Stimulated activated CD8-positive, alpha-beta memory T cell treated with anti-CD3 and anti-CD28 coated beads, Interleukin-4, amount 100 ng/mL, for 4 hours (primary cell): ENCODE measurements at places on chromosomes 5 and 9.

GRCh38 chr5:143263272-143263810 lies 140.1 kb downstream of the NR3C1 start:
- DNase-seq, result no peak

DNA sequence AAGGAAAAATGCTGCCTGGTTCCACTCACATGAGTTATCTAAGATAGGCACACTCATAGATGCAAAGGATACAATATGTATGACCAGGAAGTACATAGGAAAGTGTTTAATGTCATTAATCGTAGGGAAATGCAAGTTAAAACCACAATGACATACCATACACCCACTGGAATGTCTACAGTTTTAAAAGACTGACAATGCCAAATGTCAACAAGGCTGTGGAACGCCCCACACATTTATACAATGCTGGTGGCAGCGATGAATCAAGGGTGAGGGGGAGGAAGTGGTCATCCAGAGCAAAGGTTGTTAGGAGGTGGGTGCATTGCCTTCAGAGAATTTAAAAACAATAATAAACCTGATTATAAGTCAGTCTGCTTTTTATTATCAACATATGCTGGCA lies 437.8 kb downstream of the ARHGEF28 start:
- no peak for DNase-seq

DNA sequence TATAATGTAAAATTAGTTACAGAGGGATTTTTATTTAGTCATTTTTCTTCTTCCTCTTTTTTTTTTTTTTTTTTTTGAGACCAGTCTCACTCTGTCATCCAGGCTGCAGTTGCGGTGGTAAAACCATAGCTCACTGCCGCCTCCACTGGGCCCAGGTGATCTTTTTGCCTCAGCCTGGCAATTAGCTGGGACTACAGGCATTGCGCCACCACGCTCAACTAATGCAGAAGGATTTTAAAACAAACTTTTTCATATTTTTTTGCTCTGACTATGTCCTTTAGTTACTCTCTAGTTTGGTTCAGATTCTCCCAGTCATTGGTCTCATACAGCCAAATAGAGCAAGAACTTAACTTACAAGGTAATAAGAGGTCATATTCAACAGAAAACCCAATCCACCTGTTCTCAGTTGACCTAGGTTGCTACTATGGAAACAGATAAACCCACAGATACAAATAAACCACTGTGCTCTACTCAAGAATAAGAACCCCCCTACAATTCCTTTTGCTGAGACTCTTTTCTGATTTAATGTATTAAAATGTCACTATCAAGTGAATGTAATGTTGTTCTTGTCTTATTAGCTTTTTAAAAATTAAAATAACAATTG lies 50.1 kb upstream of the TTC39B start:
- no peak for DNase-seq

GRCh38 chr5:40121236-40121635 lies 558.5 kb upstream of the PTGER4 start:
- no peak for DNase-seq

DNA sequence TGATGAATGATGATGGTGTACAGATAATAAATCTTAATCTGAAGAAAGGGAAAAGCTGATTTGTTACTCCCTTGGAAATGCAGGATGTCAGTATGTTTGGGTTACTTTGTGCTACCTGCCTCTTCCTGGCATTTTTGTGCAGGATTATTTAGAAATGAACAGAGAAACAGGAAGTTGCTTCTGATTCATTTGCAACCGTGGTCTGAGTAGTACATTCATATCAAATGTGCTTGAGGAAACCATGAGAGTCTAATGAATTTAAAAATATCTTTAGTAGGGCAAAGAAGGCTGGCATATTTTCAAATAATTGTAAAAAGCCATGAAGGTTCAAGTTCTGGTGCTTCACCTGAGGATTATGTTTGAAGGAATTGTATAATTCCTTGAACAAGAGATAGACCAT lies 391.6 kb downstream of the TMEM161B start:
- no peak for DNase-seq

DNA sequence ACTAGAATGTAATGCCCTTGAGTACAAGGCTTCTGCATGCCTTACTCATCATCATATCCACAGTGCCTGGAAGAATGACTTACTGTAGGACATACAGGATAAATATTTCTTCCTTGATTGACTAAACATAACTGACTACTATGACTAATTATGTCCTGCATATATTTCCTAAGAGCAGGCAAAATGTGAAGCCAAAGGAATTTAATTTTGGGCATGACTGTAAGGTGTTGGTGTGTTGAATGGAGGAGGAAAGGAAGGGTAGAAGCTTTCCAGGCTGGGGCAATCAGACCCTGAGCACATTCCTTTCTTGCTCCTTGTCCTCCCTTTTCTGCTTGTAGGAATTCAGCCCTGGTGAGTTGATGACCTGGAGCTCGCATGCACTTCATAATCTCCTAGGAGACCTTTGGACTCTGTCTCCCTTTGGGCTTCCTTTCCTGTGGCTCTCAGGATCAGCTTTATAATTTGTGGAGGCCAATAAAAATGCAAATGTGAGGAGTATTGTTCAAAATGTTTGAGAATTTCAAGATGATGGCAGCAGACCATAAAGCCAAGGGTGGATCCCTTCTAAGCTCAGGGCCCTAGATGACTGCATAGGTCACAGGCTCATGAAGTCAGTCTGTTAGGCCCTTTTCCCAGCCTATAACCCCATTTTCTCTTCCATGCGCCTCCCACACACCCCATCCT lies 174.0 kb downstream of the HMHB1 start:
- no peak for DNase-seq

- no peak for DNase-seq
These were observed 20.3 kb upstream of the TMEM171 start for GRCh38 chr5:73100109-73100508.

DNA sequence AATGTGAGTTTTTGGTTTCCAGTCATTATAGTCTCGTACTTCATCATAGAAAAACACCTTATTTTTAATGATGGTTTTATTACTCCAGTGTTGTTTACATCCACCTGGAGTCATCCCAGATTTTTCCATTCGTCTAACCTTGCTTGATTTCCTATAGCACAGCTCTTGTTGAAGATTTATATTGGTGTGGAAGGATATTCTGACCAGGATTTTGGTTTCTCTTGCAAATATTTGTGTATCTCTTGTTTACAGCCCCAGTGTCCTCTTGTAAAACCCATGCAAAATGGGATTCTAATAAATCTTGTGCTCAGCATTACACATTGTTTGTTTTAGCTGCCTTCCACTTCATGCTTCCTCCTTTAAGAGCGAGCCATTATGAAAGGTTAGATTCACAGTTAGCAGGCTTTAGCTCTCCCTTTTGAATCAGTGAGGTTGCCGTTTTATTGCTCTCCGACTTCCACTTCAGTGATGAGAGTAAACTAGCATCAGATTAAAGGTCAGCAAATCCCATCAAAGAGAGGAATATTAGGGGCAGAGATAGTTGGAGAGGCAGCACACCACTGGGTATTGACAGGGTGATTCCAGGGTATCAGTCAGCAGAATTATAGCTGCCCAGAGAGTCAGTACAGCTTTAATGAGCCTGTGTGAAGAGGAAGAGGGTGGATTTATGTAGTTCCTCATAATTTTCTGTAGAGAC lies 157.1 kb downstream of the PBX3 start:
- no peak for DNase-seq

GRCh38 chr5:95924720-95925377 lies 36.8 kb downstream of the ELL2 start:
- no peak for DNase-seq

- DNase-seq, result no peak
These were observed 127.2 kb upstream of the SLC44A1 start for GRCh38 chr9:105117234-105117633.

- DNase-seq, result no peak
These were observed 183.8 kb upstream of the ITGA1 start for GRCh38 chr5:52603778-52604554.

GRCh38 chr5:162916368-162916767 lies 521.0 kb upstream of the CCNG1 start:
- DNase-seq, result no peak

DNA sequence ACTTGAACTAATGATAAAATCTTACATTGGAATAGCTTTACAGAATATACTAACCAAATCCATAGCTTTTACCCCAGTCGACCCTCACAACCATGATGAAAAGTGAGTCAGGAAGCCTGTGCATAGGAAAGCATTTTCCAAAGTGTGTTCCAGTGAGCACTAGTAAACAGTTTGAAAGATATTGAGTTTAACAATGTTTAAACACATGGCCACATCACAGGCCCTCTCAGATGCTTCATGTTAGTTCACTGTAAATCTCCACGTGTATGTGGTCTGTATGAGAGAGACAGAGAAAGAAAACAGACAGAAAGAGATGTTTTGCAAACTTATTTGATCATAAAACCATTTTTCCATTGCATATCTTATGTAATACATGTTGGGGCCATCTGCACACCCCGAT lies 27.0 kb downstream of the PRUNE2 start:
- no peak for DNase-seq

GRCh38 chr9:134267305-134267880 lies 58.9 kb upstream of the RXRA start:
- DNase-seq, result no peak

- DNase-seq, result no peak
These were observed 483.1 kb downstream of the BNC2 start for GRCh38 chr9:16387382-16387781.

- DNase-seq, result no peak
These were observed 143.4 kb downstream of the MYO10 start for GRCh38 chr5:16792598-16793275.

- no peak for DNase-seq
These were observed 9.9 kb upstream of the GRHPR start for GRCh38 chr9:37412431-37413151.

GRCh38 chr5:62791059-62791458 lies 212.4 kb downstream of the LRRC70 start:
- DNase-seq, result no peak

DNA sequence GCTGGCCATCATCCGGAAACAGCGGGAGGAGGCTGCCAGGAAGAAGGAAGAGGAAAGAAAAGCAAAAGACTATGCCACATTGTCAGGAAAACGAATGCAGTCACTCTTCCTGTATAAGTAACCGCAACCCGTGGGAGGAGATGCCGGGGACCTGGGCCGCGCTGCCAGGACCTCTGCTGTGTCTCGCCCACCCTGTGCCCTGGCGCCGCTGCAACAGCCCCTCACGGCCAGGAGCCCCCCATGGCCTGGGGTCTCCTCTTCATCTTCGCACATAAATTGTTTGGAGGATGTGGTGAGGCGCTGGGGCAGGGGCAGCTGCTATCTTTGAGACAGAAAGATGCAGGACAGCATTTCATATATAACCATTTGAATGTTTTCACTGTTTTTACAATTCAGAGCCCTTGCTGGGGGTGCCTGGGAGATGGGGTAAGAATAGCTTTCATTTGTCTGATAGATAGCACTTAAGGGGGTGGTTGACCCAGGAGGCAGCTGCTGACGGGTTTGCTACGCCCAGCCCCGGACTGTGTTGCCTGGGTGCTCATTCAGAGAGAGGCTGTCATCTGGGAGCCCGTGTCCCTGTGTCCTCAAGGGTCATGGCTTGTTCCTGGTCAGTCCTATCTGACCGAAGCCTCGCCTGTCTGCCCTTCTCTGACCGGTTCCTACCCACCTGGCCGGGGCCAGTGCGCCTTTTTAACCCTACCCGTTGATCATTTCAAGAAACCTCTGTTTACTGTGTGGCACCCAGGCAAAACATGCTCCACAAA lies 1067.7 kb upstream of the COX7C start:
- no peak for DNase-seq

DNA sequence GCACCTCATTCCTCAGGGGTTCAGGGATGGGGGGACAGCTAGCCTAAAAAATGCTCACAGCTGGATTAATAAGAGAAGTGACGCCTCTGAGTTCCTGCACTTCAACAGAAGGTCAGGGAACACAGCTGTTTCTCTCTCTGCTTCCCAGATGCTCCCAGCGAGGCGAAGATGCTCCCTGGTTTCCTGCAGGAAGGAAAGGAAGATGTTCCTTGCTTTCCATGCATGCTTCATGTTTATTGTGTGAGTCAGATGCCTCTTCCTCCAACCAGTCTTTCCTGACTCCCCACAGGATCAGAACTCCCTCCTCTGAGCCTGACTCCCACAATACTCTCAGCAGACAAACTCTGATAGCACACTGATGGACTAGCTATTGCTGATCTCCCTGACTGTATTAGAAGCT lies 71.9 kb downstream of the MFAP3 start:
- no peak for DNase-seq

DNA sequence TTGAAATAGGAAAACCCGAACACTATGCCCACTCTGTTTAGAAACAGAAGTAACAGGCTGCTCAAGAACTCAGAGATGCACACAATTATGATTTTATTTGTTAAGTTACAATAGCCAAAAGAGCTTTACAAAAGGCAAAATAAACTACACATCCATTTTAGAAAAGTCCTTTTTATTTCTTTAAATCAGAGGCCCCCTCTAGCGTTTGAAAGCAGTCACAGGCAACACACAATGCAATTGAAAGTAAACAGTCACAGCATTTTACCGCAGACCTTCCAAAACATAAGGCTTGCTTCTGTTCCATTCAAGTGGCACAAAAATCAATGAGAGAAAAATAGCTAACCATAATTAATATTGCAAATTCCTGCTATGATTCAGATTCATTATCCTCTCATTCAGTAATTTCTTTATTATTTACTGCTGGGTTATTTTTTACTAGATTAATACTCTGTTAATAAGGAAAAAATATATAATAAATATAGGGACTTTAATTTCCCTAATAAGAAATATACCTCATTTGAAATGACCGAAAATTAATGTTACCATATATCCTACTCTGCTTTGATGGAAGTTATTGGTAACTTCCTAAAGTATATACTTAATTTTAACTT lies 78.3 kb downstream of the CEP120 start:
- DNase-seq, result no peak

- DNase-seq, result no peak
These were observed 86.1 kb upstream of the ADAMTS2 start for GRCh38 chr5:179431221-179431824.

- DNase-seq, result no peak
These were observed 74.1 kb downstream of the AOPEP start for GRCh38 chr9:94800424-94801117.

DNA sequence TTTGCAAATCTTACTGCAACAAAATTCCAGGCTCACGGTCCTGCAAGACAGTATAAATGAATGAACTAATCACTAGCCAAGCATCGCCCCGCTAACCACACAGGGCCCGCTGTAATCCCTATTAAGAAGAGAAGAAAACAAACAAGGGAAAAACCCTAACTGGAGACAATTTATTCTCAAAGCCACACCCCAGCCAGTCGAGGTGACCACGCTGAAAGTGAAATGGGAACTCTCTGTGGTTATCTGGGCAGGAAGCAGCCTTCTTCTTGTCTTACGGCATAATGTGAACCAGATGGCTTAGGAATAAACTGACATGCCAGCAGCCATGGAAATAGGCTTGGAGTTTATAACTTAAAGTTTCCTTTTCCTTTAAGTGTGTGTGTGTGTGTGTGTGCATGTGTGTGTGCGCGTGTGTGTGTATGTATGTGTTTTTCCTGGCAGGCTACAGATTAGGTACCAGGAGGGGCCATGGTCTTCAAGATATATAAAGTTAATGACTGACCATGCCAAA lies 120.2 kb downstream of the SEMA6A start:
- no peak for DNase-seq
